Activated T-helper 17 cell treated with anti-CD3 and anti-CD28 coated beads, Interleukin-2, amount 50 U/mL, for 72 hours (primary cell): ENCODE measurements at places on chromosomes 1 and 21. TPM values are rescaled to one million over a fixed set of nuclear protein-coding genes. Genes with fewer than 3 reads are reported as not detected.

CCDC17 gene
- 4.7 TPM for total RNA-seq

CHIA gene
- not detected for total RNA-seq

FMO5 gene
- 0.61 TPM for total RNA-seq

BTBD8 gene
- 1.4 TPM for total RNA-seq
